Stimulated activated naive CD4-positive, alpha-beta T cell (primary cell): ENCODE measurements at places on chromosomes 3 and 15.

DNA sequence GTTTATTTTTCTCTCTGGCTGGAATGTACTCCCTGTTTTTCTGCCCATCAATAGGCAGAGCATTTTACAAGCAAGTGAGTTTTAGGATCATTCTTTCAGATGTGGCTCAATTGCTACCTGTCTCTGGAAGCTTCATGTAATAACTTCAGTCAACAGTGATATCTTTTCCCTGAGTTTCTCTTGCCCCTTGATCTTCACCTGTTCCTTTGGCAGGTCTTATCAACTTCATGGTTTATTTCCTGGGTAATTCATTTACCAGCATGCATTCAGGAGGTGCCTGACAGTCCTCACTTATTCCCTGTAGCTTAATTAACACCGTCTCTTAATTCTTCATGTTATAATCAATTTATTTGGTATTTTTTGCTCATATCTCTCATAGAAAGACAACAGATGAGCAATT is 184.8 kb upstream of the CTDSPL start:
- DNase-seq, result no peak

- DNase-seq, result no peak
Observed at GRCh38 chr3:48928679-48929078, 10.0 kb downstream of the ARIH2 start.

DNA sequence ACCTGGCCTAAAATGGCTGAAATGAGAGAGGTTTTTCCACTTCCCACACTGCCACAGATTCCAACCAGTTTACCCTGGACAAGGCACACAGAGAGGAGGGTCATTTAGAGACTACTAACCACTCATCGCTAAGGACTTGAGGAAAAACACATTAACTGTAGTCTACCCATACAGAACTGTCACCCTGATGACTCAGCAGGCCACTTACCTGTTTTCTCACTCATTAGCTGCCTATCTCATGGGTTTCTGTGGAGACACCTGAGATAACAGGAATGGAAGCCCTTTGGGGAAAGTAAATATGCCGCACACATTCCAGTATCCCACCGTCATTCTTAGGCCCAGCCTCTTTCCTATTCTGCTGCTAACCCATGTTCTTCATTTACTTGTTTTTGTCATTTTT is 50.0 kb downstream of the ABCC5 start:
- DNase-seq, result no peak

- DNase-seq, result no peak
Observed at GRCh38 chr15:62119227-62119864, 45.7 kb downstream of the C2CD4B start.

DNA sequence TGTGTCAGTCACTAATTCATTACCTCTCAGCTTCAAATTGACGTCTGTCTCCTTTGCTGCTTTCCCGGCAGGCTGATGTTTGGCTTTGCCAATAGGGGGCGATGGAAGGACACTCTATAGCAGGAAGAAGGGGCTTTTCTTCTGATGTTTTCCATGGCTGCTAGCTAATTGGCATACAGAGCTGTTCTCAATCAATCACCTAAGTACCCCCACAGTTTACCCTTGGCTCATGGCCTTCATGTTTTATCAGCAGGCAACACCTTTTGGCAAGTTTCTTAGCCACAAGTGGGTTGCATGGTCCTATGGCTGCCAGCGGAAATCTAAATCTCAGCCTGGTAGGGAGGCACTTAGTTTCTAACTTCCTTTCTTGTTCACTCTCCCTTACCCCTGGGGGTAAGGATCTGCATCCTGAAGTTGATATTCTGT is 45.0 kb downstream of the ESYT3 start:
- no peak for DNase-seq

DNA sequence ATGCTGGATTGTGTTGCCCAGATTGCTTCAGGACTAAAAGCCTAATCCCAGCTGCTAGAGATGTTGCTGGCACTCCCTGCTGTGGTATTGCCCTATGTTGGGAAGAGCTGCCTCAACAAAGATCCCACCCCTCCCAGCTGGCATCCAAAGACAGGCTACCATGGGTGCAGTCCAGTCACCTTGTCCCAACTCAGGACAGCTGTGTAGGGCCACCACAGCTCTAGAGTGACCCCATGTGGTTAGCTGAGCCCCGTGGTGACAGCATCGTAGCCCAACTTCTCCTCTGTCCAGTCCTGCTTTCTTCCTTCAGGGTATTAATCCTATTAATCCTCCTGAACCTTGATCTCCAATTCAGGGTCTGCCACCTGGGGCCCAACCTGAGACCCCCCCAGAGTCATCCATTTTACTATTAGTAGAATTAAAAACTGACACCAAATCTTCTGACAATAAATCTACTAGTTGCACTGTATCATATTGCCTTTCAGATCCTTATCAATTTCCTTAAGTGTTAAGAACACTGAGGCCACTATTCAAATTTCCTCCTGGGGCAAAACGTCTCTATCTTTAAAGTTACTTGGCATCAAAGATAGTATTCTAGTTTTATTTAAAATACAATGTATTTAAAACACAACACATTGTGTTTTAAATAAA is 83.5 kb downstream of the AQP9 start:
- no peak for DNase-seq

DNA sequence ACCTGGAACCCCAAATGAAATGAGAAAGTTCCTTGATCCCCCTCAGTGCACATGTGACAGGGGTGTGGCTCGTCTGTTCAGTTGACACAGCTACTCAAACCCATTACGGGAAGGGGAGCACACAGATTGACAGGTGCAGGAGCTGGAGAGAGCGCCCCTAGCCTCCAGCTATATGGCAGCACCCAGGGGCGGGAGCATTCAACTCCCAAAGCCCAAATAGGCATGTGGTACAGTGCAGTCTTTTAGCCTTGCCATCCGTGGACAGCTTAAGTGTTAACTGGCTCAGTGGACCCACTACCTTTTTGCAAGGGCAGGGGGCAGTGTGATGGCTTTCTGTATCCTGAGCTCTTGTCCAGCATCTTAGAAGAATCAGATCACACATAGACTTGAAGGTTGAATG is 1374.2 kb upstream of the ALCAM start:
- DNase-seq, result no peak

DNA sequence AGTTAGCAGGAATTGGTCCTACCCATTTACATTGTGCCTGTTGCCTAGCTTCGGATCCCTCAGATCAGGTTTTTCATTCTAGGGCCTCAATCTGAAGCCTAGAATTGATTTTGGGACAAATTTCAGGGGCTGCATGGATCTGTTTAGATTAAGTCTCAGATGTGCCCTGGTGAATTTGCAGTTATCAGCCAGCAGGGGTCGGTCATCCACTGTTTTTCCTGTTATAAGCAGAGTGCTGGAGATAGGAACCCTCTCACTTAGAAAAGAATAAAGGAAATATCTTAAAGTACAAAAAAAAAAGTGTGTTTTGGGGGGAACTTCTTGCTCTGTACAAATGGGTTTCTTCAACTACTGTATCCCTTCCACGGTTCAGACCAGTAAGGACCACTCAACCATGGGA is 212.5 kb downstream of the BCHE start:
- DNase-seq, result no peak

- DNase-seq, result no peak
Observed at GRCh38 chr3:140586311-140586710, 91.6 kb upstream of the TRIM42 start.

DNA sequence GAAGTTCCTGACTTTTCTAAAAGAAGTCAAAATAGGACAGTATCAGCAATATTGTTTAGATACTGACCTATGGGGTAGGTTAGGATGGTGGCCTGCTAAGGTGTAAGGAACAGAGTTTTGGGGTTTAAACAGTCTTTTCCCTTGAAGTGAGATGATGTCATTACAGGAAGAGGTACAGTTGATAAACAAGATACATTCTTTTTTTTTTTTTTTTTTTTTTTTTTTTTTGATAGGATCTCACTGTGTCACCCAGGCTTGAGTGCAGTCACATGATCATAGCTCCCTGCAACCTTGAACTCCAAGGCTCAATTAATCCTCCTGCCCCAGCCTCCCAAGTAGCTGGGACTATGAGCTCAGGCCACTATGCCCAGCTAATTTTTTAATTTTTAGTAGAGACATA is 33.3 kb downstream of the SLC25A36 start:
- peak; percentile 13 for DNase-seq

GRCh38 chr15:97652041-97652440 is 308.5 kb upstream of the ARRDC4 start:
- DNase-seq, result no peak

- DNase-seq, result no peak
Observed at GRCh38 chr3:175200391-175201095, 341.4 kb downstream of the NAALADL2 start.

- DNase-seq, result no peak
Observed at GRCh38 chr3:146380046-146380445, 89.3 kb downstream of the PLSCR2 start.

DNA sequence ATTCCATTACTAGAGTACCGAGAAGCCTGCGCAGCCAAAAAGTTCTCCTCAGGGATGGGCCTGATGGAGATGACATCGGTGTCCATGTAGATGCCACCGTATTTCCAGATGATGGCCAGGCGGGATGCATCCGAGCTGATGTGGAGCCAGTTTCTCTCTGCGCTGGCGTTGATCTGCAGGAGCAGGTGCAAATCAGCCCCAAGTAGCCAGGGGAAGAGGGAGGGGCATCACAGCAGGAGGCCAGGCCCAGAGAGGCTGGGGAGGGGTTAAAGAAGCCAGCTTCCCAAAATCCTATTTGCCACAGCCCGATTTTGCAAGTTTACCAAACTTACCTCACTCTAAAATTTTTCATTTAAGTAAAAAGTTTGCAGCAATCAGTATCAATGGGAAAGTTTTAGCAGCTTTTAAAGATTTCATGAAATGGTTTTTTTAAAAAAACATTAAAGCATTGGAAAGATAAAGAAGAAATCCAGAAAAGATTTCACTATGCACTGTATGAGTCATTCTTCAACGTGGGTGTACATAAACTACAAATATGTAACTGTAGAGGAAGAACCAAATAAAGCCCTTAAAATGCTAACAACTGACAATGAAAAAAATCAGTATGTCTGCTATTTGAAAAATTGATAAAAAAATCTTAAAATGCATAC is 7.4 kb downstream of the A4GNT start:
- DNase-seq, result no peak
